Cerebellum (tissue), 4 donors: ENCODE measurements at places on chromosomes 4 and X. TPM values are rescaled to one million over a fixed set of nuclear protein-coding genes. Genes with fewer than 3 reads are reported as not detected.

Gene PRSS12
- 6.4 TPM for total RNA-seq

Gene NAP1L5
- 28.4 TPM for total RNA-seq

Gene ZBED1
- 28.4 TPM for total RNA-seq

Gene STPG2
- total RNA-seq = 3.6 TPM
